CD4-positive, alpha-beta T cell treated with Interleukin-6 at 100 ng/mL for 8 hours (primary cell): ENCODE measurements at places on chromosomes 16 and 17.
A peak's percentile ranks its signal among the peaks of the same experiment; 100 is the strongest.

DNA sequence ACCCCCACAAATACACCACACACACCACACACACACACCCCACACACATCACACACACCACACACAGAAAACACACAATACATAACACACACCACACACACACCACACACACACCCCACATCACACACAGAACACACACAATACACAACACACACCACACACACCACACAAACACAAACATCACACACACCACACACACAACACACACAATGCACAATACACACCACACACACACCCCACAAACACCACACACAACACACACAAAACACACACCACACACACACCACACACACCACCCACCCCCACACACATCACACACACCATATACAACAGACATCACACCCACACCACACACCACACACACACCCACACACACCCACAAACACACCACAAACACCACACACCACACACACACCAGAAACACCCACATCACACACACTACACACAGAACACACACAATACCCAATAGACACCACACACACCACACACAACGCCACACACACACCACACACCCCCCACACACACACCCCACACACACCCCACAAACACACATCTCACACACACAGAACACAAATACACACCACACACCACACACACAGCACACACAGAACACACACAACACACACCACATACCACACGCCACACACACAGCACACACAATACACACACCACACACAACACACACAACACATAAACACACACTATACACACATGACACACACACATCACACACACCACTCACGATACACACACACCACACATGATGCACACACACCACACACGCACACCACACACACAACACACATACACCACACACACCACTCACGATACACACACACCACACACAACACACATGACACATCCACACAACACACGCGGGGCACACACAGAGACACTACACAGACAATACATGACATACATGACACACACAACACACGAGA is 11.0 kb upstream of the GCGR start:
- DNase-seq: no peak

- DNase-seq: no peak
Measured at GRCh38 chr17:9272501-9273200, 251.3 kb downstream of the NTN1 start.

GRCh38 chr17:34673995-34674890 is 94.9 kb downstream of the TMEM132E start:
- no peak for DNase-seq

DNA sequence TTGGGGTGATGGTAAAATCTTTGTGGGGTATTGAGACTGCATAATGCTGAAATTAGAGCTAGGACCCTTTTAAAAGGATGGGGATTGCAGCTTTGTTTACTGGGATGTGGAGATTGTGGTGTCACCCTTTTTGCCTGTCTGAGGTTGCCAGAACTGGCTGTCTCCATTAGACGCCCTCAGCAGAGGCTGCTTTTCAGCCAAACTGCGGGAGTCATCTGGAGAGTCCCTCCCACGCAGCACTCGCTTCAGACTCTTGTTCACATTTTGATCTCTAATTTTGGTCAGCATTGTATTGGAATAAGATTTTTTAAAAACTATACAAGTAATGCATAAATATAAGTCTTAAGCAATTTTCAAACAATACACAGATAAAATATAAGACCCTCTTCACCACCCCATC is 27.9 kb upstream of the JPT2 start:
- DNase-seq: no peak

- no peak for DNase-seq
Measured at GRCh38 chr17:13727441-13728171, 125.9 kb upstream of the HS3ST3A1 start.

GRCh38 chr17:2092253-2092652 is 37.4 kb downstream of the HIC1 start:
- no peak for DNase-seq

- no peak for DNase-seq
Measured at GRCh38 chr17:20200016-20200795, 191.0 kb downstream of the SPECC1 start.

DNA sequence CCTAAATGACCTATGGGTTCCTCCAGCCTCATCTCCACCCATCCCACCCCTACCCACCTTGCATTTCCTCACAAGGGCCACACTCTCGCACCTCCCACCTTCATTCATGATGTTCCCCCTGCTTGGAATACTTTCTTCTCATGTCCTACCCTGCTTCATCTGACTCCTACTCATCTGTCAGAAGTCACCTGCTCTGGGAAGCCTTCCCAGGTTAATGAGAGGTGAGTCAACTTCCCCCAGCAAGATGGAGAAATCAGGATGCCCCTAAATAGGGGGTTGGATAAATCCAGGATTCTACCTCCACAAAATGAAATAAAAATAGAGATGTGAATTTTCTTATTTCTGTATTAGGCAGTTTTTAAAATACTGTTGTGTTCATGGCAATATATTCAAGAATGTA is 51.0 kb upstream of the WSB1 start:
- DNase-seq: no peak

DNA sequence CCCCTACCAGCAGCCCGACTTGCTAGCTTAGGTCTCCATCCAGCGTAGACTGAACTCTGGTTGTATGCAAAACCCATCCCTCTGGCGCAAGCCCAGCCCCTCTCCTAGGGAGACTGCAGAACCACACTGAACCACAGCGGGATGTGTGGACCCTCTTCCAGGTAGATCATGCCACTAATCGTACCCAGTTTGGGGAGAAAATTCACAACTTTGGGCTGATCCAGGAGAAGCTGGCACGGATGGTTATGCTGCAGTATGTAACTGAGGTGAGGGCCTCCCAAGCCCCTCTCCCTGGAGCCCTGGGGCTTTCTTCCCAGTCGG is 3.2 kb downstream of the ACADVL start:
- no peak for DNase-seq

DNA sequence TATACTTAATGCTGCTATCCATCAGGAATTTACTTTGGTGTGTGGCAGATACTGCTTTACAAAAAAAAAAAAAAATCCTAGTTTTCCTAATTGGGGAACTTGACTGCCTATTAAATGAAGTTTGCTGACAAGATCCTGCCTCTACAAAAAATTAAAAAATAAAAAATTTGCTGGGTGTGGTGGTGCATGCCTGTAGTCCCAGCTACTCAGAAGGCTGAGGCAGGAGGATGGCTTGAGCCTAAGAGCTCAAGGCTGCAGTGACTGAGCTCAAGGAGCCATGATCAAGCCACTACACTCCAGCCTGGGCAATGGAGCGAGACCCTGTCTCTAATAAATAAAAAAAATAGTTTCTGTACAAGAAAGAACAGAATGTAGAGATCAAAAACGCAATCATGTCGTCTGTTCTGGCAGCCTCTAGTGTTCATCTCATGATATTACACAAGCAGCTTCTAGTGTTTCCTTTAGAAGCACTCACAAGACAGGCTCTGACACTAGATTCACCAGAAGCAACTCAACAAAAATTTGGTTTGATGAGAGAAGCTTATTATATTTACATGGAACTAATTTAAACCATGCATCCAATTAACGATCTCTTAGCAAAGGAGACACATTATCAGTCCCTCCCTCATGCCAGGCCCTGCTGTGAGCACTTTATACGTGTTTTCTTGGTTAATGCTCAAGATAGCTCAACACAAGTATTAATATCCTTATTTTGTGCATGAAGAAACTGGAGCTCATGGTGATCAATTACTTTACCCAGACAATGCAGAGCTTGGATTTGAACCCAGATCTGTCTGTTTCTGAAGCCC is 6.8 kb upstream of the KRTAP17-1 start:
- DNase-seq: peak; percentile 61

DNA sequence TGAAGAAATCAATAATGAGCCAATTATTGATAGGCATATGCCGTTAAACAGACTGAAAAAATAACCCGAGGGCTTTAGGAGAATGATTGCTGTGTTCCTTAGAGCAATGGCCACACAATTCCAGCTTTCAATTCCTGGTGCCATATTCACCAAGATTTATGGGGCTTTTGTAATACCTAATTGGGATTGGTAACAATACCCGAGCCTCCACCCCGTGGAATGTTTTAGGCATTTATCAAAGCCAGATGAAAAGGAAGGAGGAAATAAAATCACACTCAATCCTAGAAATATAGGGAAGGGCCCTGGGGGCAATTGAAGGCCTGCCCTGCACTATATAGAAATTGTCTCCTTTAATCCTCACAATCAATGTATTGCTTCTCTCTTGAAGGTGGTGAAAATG is 42.1 kb upstream of the MLYCD start:
- DNase-seq: no peak

- DNase-seq: no peak
Measured at GRCh38 chr17:44749980-44750318, 8.8 kb upstream of the ADAM11 start.

DNA sequence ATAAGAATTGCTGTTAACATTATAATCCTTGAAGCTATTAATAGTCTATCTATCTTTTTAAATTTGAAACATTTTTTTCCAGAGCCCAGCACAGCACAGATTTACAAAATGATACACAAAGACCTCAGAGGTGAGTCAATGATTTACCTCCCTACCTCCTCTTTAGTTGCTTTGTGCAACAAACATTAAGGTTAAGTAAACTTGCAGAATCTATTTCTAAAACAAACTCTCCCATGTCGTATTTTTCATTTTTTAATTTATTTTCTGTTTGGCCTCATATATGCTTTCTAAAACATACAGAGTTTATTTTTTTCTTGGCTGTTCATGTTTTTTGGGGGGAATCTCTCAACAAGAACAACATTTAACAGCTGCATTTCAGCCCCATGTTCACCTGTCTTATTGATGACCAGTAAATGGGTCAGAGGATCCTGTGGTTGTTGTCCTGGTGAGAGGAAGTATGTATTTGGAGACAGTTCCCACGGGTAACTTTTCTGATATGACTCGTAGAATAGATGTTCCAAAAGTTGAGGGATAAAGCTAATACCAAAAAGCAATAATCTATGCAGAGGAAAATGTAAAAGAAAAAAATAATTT is 42.6 kb downstream of the ABCA9 start:
- no peak for DNase-seq

GRCh38 chr17:51103451-51103850 is 17.2 kb downstream of the SPAG9 start:
- DNase-seq: no peak

GRCh38 chr16:15517743-15518377 is 83.5 kb downstream of the BMERB1 start:
- no peak for DNase-seq
